ENCODE measurements at places on chromosomes 6 and 20.

DNA sequence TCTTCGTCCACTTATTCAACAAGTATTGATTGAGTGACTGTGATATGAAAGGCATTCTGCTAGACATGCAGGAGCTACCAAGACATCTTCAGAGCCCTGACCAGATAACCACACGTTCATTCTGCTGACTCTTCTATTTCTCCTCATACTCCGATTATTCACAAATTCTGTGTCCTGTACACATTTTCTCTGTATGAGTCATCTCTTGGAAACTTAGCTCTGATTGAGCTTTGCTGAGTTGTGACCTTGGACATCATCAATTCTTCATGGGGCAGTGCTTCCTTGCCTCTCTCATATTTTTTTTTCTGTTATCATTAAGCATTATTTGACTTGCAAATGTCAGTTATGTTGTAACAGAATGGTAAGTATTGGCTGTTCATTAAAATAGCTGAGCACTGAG, 351.6 kb upstream of the CNR1 start:
- no peak for DNase-seq

DNA sequence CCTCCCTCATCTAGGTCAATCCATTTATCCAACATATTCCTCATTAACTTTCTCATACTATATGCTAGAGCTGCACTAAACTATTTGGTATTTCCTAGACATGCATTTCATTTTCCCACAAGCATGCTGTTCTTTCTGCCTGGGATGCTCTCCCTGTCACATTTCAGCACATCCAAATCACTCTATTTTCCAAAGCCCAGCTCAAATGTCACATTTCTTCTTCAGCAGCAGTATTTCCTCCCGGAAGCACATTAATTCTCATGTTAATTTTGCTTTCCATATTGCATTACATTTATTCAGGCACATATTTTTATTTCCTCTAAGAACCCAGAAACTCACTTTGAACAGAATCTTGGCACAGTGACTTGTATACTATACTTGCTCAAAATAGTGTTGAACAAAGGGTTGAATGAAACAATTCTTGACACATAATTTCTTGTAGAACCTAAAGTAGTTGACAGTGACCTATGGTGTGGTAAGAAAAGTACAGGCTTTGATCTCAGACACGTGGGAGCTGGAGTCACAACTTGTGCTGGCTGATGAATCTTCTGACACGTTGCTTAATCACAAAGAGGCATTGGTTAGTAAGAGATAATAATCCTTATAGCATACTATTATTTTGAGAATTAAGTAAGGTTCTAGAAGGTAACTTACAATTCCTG, 30.8 kb upstream of the CD2AP start:
- no peak for DNase-seq

GRCh38 chr6:68059899-68060298, 575.2 kb upstream of the ADGRB3 start:
- DNase-seq = no peak

GRCh38 chr6:64672131-64672530, 1034.9 kb downstream of the EYS start:
- peak; percentile 65 for DNase-seq

GRCh38 chr6:56372406-56372995, 125.1 kb upstream of the COL21A1 start:
- peak; percentile 47 for DNase-seq

- DNase-seq = peak; percentile 42
Measured at GRCh38 chr6:112357791-112358190, 10.7 kb downstream of the RFPL4B start.

- no peak for DNase-seq
Measured at GRCh38 chr20:36499723-36500501, 41.4 kb upstream of the MYL9 start.

GRCh38 chr6:46331461-46331860, 159.8 kb downstream of the RCAN2 start:
- peak; percentile 19 for DNase-seq

DNA sequence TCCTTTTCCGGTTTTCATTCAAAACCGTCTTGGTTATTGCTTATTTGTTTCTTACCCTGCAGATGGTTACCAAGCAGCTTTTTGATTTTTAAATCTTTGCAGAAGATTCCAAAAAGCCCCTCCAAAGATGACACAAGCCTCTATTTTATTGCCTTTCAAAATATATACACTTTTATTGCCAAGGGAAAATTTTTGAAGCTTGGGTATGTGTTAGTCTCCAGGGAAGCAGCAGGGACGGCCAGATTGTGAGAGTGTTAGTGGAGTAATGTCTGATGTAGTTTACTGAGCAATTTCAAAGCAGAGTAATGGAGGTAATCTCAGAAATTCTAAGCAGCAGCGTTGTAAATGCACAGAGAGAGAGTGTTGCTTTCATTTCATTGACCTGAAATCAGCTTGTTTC, 193.8 kb downstream of the FARS2 start:
- no peak for DNase-seq

DNA sequence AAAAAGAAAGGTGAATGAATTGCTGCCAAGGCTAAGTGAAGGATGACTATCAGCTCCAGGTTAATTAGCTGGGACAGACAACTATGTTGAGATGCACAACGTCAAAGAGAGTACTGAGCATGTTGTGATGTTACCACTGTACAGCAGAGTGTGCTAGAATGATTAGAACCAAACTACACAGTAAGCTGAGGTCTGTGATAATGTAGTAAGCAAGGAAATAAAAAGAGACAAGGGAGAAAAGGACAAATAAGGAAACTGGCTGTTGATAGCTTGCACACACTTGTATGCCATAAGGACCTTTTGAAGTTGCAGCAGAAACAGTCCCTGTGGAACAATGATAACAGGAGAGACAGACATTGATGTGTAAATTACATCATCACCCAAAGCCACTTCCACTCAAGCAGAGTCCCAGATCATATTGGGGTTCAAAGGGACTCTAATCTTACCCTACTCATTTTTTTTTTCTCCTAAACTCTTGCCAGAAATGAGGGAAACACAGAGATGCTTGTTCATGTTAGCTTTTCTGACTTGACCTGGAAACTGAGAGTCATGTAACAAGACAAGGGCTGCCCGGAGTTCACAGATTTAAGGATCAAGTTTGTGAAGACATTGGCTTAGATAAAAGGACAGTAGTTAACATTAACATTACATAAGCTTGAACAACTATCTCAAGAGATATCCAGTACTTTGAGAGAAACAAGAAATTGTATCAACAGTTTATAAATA, 189.9 kb downstream of the CENPW start:
- no peak for DNase-seq

- DNase-seq = no peak
Measured at GRCh38 chr6:50463931-50464330, 249.4 kb upstream of the TFAP2D start.

- no peak for DNase-seq
Measured at GRCh38 chr20:54067606-54068174, 2.7 kb downstream of the BCAS1 start.

DNA sequence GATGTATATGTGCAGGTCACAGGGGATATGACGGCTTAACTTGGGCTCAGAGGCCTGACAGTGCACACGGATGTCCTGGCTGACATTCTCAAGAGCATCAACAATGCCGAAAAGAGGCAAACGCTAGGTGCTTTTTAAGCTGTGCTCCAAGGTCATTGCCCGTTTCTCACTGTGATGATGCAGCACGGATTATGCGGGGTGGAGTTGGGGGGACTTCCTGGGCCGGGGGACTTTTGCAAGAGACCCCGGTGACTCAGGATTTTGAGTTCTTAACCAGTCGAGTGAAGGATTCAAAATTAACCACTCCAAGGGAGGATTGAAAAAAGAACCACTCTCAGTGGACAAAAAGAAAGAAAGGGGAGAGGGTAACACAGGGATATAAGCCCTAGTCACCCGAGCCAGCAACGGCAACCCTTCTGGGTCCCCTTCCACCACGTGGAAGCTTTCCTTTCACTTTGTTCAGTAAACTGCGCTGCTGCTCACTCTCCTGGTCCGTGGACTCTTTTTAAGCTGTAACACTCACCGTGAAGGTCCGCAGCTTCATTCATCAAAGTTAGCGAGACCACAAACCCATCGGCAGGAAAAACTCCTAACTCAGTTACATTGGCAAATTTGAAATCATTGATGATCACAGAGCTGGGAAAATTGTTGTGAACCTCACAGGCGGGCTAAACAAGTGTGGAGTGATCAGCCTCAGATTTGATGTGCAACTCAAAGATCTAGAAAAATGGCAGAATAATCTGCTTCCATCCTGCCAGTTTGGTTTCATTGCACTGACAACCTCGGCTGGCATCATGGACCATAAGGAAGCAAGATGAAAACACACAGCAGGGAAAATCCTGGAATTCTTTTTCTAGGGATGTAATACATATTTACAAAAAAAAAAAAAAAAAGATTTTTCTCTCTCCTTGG, 199.3 kb downstream of the ARID1B start:
- DNase-seq = no peak

GRCh38 chr6:111871207-111871606, 2.0 kb downstream of the FYN start:
- no peak for DNase-seq

GRCh38 chr6:404685-405423, 13.3 kb downstream of the IRF4 start:
- no peak for DNase-seq

DNA sequence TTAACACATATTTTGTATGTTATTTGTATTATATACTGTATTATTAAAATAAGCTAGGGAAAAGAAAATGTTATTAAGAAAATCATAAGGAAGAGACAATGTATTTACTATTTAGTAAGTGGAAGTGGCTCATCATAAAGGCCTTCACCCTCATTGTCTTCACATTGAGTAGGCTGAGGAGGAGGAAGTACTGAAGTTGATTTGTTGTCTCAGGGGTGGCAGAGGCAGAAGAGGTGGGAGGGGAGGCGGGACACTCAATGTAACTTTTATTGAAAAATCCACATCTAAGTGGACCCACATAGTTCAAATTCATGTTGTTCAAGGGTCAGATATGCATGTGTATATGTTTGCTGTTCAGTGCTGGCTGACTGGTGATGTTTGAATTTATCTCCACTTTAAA, 210.2 kb upstream of the CITED2 start:
- no peak for DNase-seq

DNA sequence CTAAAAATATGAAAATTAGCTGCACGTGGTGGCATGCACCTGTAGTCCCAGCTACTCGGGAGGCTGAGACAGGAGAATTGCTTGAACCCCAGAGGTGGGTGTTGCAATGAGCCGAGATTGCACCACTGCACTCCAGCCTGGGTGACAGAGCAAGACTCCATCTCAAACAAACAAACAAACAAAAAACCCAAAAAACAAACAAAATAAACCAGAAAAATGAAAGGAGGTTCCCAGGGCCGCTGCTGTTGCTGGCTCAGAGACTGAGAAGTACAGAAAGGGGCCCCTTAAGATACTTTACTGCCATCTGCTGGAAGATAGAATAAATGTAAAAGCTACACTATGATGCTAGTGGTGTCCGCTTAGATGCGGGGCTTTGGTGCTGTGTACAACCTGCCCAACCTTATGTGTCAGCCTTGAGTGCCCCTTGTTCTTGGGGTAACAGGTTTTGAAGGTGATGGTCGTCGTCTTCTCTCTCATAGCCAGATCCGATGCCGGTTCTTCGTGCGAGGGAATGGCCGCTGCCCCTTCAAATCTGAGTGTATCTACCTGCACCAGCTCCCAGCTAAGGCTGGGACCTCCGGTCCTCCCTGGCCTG, 2.8 kb upstream of the FANCE start:
- peak; percentile 82 for DNase-seq

GRCh38 chr20:57498425-57499400, 26.2 kb downstream of the CTCFL start:
- DNase-seq = peak; percentile 44

DNA sequence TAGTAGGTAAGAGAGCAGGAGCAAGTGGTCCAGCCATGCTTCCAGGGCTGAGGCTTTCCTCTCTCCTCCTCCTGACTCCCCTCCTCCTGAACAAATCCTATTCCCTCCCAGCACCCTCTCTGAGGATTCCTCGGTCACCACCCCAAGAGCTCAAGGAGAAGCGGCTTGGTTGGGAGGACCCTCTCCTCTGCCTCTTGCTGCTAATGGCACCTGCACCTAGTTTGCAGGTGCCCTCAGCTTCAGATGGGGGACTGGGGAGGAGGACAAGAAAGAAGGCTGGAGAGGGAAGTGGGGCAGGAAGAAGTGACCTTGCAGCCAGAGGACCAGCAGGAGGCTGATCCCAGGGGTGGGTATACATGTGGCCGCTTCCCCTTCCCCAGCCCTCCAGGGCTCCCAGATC, 17.5 kb downstream of the NCR2 start:
- no peak for DNase-seq

DNA sequence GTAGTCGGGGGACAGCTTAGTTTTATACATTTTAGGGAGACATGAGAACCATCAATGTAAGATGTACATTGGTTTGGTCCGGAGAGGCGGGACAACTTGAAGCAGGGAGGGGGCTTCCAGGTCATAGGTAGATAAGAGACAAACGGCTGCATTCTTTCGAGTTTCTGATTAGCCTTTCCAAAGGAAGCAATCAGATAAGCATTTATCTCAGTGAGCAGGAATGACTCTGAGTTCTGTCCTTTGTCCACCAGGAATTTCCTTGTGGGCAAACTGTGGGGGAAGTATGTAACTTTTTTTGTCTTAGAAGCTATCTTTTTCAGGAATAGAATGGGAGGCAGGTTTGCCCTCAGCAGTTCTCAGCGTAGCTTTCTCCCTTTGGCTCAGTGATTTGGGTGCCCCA, 1.4 kb downstream of the YTHDF1 start:
- no peak for DNase-seq

- no peak for DNase-seq
Measured at GRCh38 chr6:49929340-49929739, 34.6 kb downstream of the DEFB114 start.

DNA sequence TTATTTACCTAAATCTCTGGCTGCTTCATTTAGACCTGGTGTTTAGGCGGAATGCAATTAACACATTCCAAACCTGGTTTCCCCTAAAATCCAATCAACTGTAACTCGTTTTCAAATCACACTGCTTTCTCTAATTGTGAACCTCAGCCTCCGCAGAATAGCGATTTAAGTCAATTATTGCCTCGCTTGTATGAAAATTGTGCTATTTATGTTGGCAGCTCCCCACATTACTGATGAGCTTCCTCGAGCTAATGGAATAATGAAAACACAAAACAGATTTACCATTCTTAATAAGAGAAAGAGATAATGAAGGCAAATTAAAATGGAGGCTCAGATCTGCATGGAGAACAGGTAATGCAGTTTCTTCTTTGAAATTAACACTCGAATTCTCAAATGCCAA, 67.9 kb downstream of the SLC2A10 start:
- DNase-seq = no peak

DNA sequence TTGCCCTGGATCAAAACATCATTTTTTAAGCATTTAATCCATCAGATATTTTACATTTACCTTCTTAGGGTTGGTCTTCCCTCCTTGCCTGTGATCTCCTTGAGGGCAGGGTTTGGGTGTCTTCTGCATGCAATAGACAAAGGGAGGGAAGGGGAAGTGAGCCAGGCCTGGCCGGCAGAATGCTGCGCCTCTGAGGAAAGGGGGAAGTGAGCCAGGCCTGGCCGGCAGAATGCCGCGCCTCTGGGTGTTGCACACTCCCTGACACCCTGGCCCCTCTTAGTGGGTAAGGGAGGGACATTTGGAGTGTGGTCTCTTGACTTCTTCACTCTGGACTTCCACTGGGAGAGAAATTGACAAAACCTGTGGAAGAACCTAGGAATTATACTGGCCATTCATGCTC, 12.4 kb downstream of the PSMF1 start:
- no peak for DNase-seq
